ENCODE measurements at places on chromosomes 4 and X.

DNA sequence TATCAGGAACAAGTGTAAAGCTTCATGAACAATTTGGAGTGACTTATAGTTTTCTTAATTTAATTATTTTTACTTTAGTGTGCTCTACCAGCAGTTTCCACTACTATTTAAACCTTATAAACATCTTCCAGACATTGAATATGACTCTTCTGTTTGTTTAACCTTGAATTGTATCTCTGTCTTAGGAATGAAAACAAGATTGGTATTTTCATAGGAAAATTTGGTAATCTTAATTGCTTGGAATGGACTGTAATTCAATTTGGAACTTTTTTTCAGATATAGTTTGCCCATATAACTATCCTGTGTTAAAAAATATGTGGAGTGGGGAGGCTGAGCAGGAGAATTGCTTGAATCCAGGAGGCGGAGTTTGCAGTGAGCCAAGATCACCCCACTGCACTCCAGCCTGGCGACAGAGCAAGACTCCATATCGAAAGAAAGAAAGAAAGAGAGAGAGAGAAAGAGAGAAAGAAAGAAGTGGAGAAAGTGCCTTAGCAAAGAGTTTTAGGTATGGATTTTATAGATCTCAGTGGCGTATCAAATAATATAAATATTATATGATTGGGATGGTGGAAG is 242.4 kb downstream of the BMPR1B start:
- DNase-seq, result no peak

DNA sequence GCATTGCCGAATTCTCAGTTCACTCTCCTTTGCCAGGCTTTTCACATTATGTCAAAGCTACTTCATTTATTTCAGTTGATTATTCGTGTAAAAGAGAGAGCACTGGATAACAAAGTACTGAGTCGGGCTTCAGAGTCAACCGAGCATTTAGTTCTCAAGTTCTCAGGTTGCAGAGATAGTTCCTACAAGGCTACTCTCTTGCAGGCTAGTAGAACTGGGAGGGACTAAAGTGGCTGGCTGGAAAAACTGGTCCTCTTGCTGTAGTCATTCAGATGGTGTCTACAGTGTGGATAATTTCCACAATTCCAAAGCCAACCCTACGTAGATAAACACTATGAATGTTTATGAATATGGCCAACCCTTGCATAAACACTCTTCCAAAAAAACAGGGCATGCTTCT is 4.6 kb upstream of the CCNG2 start:
- DNase-seq, result no peak

GRCh38 chr4:152283801-152284470 is 252.0 kb downstream of the FBXW7 start:
- DNase-seq, result no peak

DNA sequence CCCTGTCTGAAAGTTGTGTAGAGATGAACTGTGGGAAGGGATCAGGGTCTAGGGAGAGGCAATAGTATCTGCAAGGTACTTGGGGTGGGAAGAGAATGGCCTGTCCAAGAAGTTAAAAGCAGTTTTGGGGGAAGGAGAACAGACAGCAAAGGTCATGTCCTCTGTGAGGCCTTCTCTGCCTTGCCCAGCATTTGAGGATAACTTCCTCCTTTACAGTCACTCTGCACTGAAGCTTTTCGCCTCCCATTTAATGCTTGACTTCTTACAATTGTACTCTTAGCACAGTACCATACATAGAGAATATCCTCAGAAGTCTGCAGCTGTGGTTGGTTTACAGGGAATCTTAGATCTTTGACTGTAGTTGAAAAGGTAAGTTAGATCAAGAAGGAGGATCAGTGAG is 121.8 kb upstream of the AP1S2 start:
- DNase-seq, result no peak

GRCh38 chrX:115251458-115252233 is 17.8 kb upstream of the LRCH2 start:
- DNase-seq, result no peak

GRCh38 chr4:173666-174314 is 49.5 kb downstream of the ZNF718 start:
- DNase-seq, result no peak

DNA sequence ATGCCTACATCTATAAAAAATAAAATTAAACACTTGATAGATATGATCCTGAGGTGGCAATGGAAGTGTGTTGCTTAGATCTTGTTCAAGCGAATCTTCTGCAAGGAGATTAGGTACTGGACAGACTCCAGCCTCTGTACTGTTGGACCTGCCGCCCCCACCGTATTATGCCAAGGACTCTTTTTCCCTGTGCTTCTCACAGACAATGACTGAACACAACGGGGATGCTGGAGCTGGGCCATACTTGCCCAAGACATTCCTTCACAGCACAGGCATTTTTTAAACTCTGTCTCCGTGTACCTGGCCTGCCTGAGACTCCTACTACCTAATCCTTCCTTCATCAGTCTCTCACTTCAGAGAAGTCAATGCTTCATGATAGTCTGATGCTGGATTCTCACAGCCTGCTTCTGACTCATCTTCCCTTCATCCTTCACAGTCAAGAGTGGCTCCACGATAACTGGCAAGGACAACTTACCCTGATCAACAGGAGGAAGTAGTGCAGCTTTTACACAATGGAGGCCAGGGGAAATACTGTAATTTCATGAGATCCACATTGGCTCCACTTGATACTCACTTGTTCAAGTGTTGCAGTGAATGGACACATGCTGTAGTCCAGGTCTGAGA is 754.6 kb upstream of the AGA start:
- DNase-seq, result no peak

- DNase-seq, result no peak
Observed at GRCh38 chrX:114097866-114098265, 486.0 kb upstream of the HTR2C start.

DNA sequence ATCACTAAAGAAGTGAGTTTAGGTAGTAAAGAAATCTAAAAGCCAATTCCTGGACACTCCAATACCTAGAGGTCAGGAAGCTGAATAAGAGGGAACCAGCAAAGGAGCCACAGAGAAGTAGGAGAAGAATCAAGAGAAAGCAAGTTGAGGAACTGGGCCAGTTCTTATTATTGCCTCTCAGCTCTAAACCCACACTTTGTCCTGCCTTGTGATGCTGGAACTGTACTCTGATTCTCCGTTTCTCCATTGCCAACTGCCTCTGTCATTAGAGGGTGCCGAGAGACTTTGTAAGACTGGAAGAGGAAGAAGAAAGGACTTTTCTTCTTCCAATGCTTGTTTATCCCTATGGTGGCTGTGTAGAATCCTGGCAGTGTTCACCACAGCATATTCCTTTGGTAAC is 38.6 kb downstream of the NSUN7 start:
- DNase-seq, result no peak

GRCh38 chr4:140858897-140859296 is 102.7 kb upstream of the TBC1D9 start:
- no peak for DNase-seq

GRCh38 chr4:55468724-55469123 is 73.0 kb downstream of the TMEM165 start:
- no peak for DNase-seq

DNA sequence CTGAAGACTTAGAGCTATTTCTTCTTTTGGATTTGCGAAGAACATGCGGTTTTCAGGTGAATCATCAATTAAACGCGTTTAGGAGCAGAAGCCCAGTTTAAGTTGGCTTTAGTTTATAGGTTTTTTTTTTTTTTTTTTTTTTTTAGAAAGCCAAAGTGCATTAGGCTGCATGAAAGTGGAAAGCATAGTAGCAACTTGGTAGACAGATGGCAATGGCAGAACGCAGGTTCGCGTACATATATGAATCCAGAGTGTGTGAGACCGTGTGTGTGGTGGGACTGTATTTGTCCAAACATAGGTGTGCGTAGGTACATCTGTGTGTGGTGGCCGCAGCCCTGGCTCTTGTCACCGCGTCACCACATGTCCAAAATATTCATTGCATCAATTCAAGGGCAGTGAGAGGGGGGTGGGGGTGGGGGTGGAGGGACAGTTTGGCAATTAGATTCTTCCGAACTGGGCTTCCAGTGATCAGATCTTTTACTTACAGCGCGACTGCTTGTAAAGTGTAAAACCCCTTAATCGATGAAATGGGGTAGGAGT is 901 bp downstream of the JADE1 start:
- DNase-seq, result peak; percentile 25

- no peak for DNase-seq
Observed at GRCh38 chr4:157655096-157655809, 434.7 kb downstream of the GRIA2 start.

- DNase-seq, result no peak
Observed at GRCh38 chr4:4419896-4420295, 33.0 kb downstream of the NSG1 start.

DNA sequence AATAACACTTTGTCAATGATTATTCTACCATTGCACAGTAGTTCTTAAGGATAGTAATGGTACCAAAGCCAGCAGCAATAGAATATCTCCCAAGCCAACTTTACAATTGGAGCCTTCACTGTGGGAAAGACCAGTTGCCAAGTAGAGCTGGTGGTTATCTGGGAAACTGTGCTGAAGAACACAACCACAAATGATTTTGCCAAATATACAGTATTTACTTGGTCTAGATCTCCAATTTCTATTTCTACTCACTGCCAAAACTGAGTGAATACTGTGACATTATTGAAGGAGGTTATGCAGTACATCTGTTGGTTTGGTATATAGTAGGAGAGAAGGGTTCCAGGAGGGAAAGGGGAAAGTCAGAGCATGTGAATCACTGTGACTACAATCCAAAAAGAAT is 3.8 kb downstream of the TET2 start:
- no peak for DNase-seq

DNA sequence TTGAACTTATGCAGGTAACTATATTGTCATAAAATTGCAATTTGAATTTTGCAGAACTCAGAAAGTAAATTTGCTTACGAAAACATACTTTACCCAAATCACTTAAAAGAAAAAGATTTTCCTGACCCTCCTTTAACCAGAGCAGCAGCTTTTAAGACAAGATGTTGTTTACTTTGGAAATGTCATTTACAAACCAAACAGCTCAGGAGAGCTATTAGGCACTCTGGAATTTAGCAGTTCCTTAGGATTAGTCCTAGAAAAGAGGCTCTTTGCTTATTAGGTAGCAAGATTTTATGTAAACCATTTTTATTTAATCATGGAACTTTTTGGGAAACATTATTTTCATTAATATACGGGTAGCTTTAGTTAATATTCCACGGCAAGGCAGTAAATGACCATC is 765.7 kb upstream of the POU3F4 start:
- no peak for DNase-seq

DNA sequence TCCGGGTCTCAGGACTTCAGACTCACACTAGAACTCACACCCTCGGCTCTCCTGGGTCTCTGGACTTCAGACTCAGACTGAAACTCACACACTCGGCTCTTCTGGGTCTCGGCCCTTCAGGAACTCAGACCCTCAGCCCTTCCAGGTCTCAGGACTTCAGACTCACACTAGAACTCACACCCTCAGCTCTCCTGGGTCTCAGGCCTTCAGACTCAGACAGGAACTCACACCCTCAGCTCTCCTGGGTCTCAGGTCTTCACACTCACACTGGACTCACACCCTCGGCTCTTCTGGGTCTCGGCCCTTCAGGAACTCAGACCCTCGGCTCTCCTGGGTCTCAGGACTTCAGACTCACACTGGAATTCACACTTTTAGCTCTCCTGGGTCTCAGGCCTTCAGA is 137.3 kb downstream of the CRLF2 start:
- DNase-seq, result no peak

GRCh38 chr4:148079961-148080360 is 348.1 kb downstream of the ARHGAP10 start:
- DNase-seq, result no peak

DNA sequence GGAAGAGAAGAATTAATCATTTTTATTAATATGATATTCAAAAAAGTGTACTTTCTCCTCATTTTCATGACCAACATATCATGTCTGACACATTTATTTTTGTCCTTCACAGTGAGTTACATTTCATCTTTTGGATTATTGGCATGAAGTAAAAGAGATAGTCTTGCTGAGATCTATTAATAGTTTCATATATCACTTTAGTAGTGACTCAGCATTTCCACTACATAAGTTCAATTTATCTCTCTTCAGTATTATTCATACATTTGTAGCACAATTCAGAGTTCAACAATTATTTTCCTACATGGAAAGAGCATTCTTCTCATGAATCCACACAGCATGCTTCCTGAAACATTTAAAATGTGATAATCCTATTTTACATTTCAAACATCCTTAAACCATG is 1461.1 kb downstream of the TECRL start:
- no peak for DNase-seq

DNA sequence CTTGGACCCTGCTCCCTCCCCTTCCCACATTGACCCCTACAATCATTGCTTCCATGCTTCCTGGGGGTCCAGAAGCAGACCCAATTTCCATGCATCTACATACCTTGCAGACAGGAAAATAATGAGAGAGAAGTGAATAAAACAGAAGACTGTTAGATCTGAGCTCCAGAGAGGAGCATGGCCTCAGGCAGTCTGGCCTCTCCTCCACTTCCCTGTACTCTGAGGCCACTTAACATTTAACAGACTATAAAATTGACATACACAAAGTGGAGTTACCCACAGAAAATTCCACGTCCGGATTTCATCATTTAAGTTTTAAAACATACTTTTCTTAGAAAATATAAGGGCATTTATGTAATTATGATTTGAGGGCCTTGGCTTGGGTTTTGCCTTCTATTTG is 2.1 kb upstream of the PRSS12 start:
- DNase-seq, result no peak

- DNase-seq, result no peak
Observed at GRCh38 chrX:37607243-37607642, 35.8 kb downstream of the LANCL3 start.

DNA sequence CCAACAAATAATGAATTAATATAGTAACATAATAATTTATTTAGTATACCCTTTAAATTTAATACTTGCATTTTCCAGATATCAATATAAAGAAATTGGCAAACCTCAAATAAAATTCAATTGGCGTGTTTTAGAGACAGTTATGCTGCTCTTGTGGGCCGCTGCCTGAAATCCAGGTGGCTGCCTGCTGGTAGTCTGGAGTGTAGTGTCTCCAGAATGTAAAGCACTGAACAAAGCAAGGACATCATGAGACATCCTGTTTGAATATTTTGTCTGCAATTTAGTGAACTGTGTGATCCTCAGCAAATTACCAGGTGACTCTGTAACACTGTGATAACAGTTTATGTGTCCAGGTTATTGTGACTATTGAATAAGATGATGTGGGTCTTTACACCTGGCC is 29.9 kb downstream of the ZFP42 start:
- DNase-seq, result no peak

DNA sequence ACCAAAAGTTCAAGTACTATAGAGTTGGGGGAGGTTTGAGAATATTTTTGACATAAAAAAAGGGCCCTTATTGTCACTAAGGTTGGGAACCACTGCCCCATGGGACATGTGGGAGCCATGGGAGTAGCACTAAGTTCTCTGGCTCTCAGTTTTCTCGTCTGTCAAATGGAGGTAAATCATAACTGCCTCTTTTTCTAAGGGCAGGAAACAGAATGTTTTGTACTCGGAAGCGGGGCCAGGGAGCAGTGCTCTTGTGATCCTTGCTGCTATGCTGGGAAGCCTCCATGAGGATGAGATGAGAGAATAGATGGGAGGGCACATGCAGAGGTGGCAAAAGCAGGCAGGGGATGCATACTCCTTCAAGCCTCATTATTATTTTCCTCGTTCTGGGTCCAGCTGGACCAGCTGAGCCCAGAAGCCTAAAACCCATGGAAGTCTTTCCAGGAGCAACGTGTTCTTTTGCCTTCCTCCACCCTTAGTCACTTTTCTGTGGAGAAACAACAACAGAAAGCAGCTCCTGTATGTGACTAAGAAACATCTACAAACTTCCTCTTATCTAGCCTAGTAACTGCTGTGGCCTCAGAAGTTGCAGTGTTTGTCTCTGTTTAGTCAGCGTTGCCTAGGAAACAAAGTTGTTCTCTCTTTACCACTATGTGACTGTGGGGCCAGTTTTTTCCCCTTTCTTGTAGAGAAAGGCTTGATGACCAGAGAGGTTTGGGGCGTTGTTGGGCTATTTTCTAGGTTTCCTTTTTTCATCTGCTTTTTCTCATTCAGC is 64.8 kb downstream of the TSC22D3 start:
- DNase-seq, result peak; percentile 94
